ENCODE measurements at places on chromosomes 16 and 17. TPM values are rescaled to one million over a fixed set of nuclear protein-coding genes. Genes with fewer than 3 reads are reported as not detected.

- H3K4me1 ChIP-seq = peaks cover 3% of the 10 kb centered on the region
- H3K27ac ChIP-seq = no peak overlapping the region
- H3K27me3 ChIP-seq = peaks cover 3% of the 10 kb centered on the region
- no peaks in the 10 kb centered on the region for H3K36me3 ChIP-seq
- no peak for DNase-seq
- no peak overlapping the region for H3K4me3 ChIP-seq
These were observed 19.8 kb downstream of the CCL4 start for GRCh38 chr17:36123431-36123830.

- no peak overlapping the region for H3K4me3 ChIP-seq
- no peak for DNase-seq
- H3K36me3 ChIP-seq = no peaks in the 10 kb centered on the region
- no peaks in the 10 kb centered on the region for H3K4me1 ChIP-seq
- no peak overlapping the region for H3K27ac ChIP-seq
- H3K27me3 ChIP-seq = no peaks in the 10 kb centered on the region
These were observed 79.7 kb downstream of the SALL1 start for GRCh38 chr16:51071326-51071725.

DNA sequence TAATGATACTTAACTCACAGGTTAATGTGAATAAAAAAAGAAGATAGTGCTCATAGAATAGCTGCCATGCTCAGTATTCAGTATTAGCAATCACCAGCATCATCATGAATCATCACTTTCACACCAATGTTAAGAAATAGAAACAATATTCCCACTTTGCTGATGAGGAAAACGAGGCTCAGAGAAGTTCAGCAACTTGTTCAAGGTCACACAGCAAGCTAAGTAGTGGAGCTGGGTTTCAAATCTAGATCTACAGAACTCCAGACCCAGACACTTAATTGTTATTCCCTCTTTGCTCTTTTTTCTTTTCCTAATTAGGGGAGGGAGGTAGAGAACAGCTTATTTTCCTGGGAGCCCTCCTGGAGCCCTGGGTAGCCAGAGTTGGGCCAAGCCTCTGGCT is 22.9 kb downstream of the CLEC19A start:
- no peaks in the 10 kb centered on the region for H3K27me3 ChIP-seq
- no peak overlapping the region for H3K4me3 ChIP-seq
- no peaks in the 10 kb centered on the region for H3K36me3 ChIP-seq
- DNase-seq = no peak

- no peaks in the 10 kb centered on the region for H3K4me1 ChIP-seq
- H3K27me3 ChIP-seq = no peaks in the 10 kb centered on the region
- no peak overlapping the region for H3K4me3 ChIP-seq
- H3K27ac ChIP-seq = no peak overlapping the region
These were observed 4.5 kb upstream of the CMTM4 start for GRCh38 chr16:66701026-66701425.

- no peak for DNase-seq
- no peak overlapping the region for H3K27ac ChIP-seq
- no peaks in the 10 kb centered on the region for H3K36me3 ChIP-seq
- H3K4me3 ChIP-seq = no peak overlapping the region
- no peaks in the 10 kb centered on the region for H3K4me1 ChIP-seq
- H3K27me3 ChIP-seq = peaks cover 18% of the 10 kb centered on the region
These were observed 24.6 kb downstream of the WFDC1 start for GRCh38 chr16:84319146-84319760.

PLA2G10 gene
- 0.18 TPM for total RNA-seq

- H3K27me3 ChIP-seq = no peaks in the 10 kb centered on the region
- no peak overlapping the region for H3K4me3 ChIP-seq
- H3K36me3 ChIP-seq = no peaks in the 10 kb centered on the region
- no peak overlapping the region for H3K27ac ChIP-seq
- peaks cover 40% of the 10 kb centered on the region for H3K4me1 ChIP-seq
- DNase-seq = no peak
These were observed 96.2 kb downstream of the RTN4RL1 start for GRCh38 chr17:1928976-1929375.

- no peaks in the 10 kb centered on the region for H3K27me3 ChIP-seq
- peak; percentile 42 for DNase-seq
- H3K36me3 ChIP-seq = peaks cover 6% of the 10 kb centered on the region
These were observed 115.2 kb upstream of the NETO2 start for GRCh38 chr16:47258874-47259461.

MT1G gene
- not detected for total RNA-seq

DNA sequence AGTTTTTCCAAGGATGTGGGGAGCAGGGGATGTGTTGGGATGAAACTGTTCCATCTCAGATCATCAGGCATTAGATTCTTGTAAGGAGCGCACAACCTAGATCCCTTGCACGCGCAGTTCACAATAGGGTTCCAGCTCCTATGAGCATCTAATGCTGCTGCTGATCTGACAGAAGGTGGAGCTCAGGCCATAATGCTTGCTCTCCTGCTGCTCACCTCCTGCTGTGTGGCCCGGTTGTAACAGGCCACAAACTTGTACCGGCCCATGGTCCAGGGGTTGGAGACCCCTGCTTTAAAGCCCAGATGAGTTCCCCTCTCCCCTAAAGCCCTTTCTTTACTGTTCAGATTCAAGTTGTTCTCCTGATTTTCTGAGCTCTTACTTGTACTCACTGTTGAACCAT is 44.8 kb downstream of the RNF135 start:
- no peak for DNase-seq
- peaks cover 11% of the 10 kb centered on the region for H3K27me3 ChIP-seq
- H3K27ac ChIP-seq = no peak overlapping the region
- no peak overlapping the region for H3K4me3 ChIP-seq
- no peaks in the 10 kb centered on the region for H3K4me1 ChIP-seq

DNA sequence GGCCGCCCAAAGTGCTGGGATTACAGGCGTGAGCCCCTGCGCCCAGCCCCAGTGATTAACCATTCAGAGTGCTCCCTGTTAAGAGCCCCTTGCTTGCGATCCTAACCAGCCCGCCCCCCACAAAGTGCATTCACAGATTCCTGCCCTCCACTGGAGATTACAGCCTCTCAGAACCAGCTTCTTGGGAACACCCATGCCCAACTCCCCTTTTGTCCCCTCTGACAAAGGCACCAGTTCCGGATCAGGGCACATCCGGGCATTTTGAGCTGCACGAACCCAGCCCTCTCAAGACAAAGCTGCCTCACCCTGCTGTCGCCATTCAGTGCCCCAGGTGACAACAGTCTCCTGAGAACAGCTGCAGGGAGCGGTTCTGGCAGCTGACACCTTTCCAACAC is 848 bp upstream of the KRT19 start:
- no peak for DNase-seq
- peak overlapping the region; percentile 83 for H3K27ac ChIP-seq
- H3K27me3 ChIP-seq = no peaks in the 10 kb centered on the region

ASPSCR1 gene
- 48.5 TPM for total RNA-seq

GRCh38 chr17:71440513-71440912 is 680.3 kb upstream of the SOX9 start:
- H3K4me3 ChIP-seq = no peak overlapping the region
- no peaks in the 10 kb centered on the region for H3K27me3 ChIP-seq

GRCh38 chr16:81280393-81280792 is 34.4 kb upstream of the GAN start:
- no peaks in the 10 kb centered on the region for H3K4me1 ChIP-seq
- DNase-seq = no peak
- H3K4me3 ChIP-seq = no peak overlapping the region
- no peak overlapping the region for H3K27ac ChIP-seq

DNA sequence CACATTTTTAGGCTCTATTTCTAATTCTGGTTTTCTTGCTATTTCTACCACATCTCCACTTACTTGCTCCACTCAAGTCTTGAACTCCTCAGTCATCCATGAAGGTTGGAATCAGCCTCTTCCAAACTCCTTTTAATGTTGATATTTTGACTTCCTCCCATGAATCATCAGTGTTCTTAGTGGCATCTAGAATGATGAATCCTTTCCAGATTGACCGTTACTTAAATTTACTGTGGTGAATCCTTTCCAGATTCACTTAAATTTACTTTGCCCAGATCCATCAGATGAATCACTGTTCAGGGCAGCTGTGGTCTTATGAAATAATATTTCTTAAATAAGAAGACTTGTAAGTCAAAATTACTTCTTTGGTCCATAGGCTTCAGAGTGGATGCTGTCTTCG is 32.4 kb downstream of the CLTC start:
- no peaks in the 10 kb centered on the region for H3K27me3 ChIP-seq
- no peak for DNase-seq
- H3K4me1 ChIP-seq = no peaks in the 10 kb centered on the region
- no peak overlapping the region for H3K27ac ChIP-seq
- H3K36me3 ChIP-seq = peaks cover 87% of the 10 kb centered on the region

DNA sequence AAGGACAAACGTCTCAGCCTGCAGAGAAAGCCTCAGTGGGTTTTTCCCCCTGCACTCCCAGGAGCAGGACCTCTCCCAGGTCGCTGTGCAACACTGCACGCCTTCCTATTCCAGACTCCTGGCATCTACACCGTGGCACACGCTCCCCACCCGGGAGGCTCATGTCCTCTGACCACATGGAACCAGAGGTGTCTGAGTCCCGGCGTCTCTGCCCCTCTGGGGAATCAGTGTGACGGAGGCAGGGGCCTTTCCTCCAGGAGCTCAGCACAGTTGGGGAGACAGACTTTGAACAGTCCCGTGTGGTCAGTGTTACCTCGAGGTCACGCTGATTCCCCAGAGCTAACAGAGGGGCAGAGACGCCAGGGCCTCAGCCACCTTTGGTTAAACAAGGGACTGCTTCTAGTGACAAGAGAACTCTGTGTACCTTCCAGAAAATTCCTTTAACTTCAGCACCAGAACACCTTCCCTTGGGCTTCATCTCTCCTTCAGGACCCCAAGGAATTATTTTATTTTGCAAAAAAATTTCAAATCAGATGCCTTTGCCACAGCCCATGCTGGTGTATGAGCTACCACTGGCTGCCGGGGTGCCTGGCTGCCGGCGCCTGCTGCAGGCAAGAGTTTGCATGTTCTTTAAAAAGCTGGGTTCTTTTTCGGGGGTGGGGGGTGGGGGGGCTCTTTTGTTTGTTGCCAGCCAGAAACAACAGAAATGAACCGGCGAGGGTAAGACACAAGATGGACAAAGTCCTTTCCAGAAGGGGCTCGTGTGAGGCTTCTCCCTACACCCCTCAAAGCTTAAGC is 6.6 kb downstream of the CANT1 start:
- H3K4me3 ChIP-seq = no peak overlapping the region
- no peaks in the 10 kb centered on the region for H3K4me1 ChIP-seq
- no peak overlapping the region for H3K27ac ChIP-seq
- no peaks in the 10 kb centered on the region for H3K27me3 ChIP-seq

DNA sequence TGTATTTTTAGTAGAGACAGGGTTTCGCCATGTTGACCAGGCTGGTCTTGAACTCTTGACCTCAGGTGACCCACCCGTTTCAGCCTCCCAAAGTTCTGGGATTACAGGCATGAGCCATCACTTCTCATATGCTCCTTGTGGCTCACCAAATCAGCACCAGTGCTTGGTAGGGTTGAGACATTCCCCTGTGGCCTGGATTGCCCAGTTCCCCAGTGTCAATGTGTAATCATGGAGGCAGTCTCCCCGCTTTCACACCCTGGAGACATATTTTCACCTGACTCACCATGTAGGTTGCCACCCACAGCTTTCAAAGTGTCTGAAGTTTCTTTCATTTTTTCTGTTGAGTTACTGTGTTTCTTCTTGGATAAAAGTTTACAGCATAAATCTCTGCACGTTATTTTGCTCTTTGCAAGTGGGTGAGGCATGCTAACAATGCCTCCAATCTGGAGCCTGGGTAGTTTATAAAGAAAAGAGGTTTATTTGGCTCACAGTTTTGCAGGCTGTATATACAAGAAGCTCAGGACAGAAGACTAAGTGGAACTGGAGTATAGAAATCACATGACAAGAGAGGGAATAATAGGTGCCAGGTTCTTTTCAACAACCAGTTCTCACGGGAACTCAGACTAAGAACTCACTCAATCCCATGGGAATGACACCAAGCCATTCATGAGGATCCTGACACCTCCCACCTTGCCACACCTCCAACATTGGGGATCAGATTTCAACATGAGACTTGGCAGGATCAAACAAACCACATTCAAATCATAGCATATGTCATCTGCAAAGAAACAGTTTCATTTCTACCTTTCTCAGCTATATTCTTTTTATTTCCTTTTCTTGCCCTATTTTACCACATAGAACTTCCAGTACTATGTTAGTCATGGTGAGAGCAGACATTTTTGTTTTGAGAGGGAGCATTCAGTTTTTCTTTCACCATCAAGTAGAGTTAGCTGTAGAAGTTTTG is 113.2 kb downstream of the PHKB start:
- no peaks in the 10 kb centered on the region for H3K27me3 ChIP-seq
- H3K27ac ChIP-seq = no peak overlapping the region
- H3K4me3 ChIP-seq = no peak overlapping the region
- H3K36me3 ChIP-seq = peaks cover 3% of the 10 kb centered on the region
- no peaks in the 10 kb centered on the region for H3K4me1 ChIP-seq

DNA sequence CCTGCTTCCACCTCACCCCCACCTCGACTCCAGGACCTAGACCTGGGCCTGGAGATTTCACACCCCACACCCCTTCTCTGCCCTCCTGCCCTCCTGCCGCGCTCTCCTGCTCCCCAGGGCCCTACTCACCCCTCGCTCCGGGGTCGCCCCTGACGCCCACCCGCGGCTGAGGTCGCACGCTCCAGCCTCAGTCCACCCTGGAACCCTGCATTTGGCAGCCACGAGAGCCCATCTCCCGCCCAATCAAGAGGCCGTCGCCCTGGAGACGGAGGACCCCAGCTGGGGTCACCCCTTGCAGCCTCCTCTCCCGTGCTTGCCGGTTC is 16.1 kb downstream of the TLE7 start:
- H3K27ac ChIP-seq = no peak overlapping the region
- no peak for DNase-seq
- no peaks in the 10 kb centered on the region for H3K4me1 ChIP-seq

DNA sequence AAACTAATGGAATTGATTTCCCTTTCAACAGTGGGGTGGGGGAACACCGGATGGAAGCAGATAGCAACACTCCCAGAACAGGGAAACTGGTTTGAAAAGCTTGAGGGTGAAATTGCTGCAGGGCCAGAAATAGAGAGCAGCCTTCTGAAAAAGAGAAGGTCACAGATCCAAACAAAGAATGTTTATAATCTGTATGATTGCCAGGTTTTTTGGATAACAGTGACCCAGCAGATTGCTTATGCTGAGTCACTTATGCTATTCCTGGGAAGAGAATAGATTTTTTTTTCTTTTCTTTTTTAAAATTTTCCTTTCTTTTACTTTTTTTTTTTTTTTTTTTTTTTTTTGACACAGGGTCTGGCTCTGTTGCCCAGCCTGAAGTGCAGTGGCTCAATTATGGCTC is 641.3 kb downstream of the KCNJ2 start:
- no peaks in the 10 kb centered on the region for H3K36me3 ChIP-seq
- no peaks in the 10 kb centered on the region for H3K27me3 ChIP-seq
- H3K4me1 ChIP-seq = peaks cover 13% of the 10 kb centered on the region
- no peak overlapping the region for H3K4me3 ChIP-seq

- DNase-seq = no peak
- H3K27me3 ChIP-seq = no peaks in the 10 kb centered on the region
- no peak overlapping the region for H3K27ac ChIP-seq
- H3K36me3 ChIP-seq = no peaks in the 10 kb centered on the region
These were observed 33.7 kb downstream of the NLK start for GRCh38 chr17:28076144-28076543.

CLDN9 gene
- 3.2 TPM for total RNA-seq

- H3K27ac ChIP-seq = no peak overlapping the region
- H3K36me3 ChIP-seq = no peaks in the 10 kb centered on the region
- no peak overlapping the region for H3K4me3 ChIP-seq
- peaks cover 17% of the 10 kb centered on the region for H3K4me1 ChIP-seq
These were observed 1.0 kb upstream of the SLC38A8 start for GRCh38 chr16:84043486-84044117.

KRT33A gene
- total RNA-seq = not detected

Measured in cardiac muscle cell (in vitro differentiated cells and primary cell).